ENCODE measurements at places on chromosomes 16 and 17.

GRCh38 chr16:30368122-30368791, 2.0 kb downstream of the TBC1D10B start:
- DNase-seq: no peak

- no peak for DNase-seq
Measured at GRCh38 chr16:15533386-15533785, 99.0 kb downstream of the BMERB1 start.

GRCh38 chr17:20284570-20285295, 182.6 kb downstream of the LGALS9B start:
- no peak for DNase-seq

- DNase-seq: no peak
Measured at GRCh38 chr17:79085154-79085920, 10.7 kb downstream of the ENGASE start.

- DNase-seq: no peak
Measured at GRCh38 chr16:48511071-48511540, 98.9 kb downstream of the N4BP1 start.

- DNase-seq: no peak
Measured at GRCh38 chr16:56987692-56988091, 1.7 kb upstream of the NLRC5 start.

GRCh38 chr16:58124601-58124915, 4.6 kb downstream of the CFAP20 start:
- no peak for DNase-seq

DNA sequence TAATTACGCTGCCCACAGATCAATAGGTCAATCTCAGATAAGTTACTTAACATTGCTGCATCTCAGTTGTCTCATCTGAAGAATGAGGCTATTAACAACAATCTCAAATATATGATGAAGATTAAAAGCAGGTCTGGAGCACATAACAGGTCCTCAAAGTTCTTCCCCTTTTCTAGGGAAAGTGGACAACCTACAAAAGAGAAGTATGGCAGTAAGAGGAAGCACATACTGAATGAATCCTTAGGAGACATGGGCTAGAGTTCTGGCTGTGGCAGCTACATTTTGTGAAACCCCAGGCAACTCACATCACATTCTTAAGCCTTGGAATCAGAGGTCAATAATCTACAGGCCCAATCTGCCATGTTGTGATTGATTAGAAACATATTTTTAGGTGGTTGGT, 180.6 kb downstream of the PCTP start:
- DNase-seq: no peak

- peak; percentile 35 for DNase-seq
Measured at GRCh38 chr16:85137323-85138072, 25.2 kb upstream of the CIBAR2 start.

- peak; percentile 79 for DNase-seq
Measured at GRCh38 chr17:62791767-62792446, 16.2 kb downstream of the MARCHF10 start.

DNA sequence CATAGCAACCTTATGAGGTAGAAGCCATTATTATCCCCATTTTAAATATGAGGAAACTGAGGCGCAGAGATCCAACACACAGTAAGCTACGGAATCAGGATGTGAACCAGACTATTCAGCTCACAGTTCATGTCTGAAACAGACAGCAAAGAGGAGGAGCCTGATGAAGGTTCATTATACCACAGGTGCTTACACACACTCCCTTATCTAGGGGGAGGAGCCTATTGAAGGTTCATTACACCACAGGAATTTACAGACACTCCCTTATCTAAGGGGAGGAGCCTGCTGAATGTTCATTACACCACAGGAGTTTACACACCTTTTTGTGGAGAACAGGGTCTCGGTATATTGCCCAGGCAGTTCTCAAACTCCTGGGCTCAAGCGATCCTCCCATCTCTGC, 21.9 kb downstream of the C16orf95 start:
- peak; percentile 85 for DNase-seq

- DNase-seq: no peak
Measured at GRCh38 chr16:83856792-83857191, 42.1 kb upstream of the MLYCD start.

GRCh38 chr17:33124185-33124584, 132.5 kb downstream of the SPACA3 start:
- no peak for DNase-seq

- DNase-seq: no peak
Measured at GRCh38 chr17:1612400-1612799, 16.2 kb downstream of the SLC43A2 start.

All from SW480 (cell line).